ENCODE measurements at places on chromosomes 1 and 21.

DNA sequence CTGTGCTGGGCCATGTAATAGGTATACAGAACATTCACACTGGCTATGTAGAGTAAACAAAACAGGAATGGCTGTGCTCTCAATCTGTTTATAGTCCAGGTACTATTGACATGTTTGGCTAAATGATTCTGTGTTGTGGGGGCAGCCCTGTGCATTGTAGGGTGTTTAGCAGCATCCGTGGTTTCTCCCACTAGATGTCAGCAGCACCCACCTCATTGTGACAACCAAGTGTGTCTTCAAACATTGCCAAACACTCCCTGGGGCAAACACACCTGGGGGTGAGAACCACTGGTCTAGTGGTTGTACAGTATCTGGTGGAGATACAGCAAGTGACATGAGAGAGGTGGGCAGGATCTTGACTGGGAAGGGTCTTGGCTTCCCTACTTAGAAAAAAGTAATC is 80.4 kb upstream of the SPATA6 start:
- DNase-seq: peak; percentile 10

DNA sequence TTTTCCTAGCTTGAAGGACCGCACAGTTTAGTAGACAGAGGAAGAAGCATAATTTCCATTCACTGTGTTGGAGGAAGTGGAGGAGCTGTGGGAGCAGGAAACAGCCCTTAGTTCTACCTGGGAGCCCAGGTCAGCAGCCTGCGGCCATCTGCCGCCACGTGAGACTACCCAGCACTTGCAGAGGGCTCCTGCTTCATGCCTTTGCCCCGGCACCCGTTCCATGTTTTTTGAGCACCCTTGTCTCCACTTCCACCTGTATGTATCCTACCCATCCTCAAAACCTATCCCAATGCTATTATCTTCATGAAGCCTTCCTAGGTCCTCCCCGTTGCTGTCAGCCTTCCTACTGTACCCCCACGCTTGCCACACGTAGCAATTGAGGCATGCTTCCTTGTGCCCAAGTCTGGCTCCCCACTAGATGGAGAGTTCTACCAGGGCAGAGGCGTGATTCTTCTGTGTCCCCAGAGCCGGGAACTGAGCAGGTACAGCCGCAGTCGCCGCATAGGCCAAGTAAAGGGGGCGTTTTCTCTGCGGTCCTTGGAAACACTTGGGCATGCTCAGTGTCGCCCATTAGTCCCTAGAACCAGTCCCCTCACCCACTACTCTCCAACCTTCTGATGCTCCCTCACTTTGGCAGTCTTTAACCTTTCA is 1.9 kb downstream of the SLC6A9 start:
- DNase-seq: no peak

DNA sequence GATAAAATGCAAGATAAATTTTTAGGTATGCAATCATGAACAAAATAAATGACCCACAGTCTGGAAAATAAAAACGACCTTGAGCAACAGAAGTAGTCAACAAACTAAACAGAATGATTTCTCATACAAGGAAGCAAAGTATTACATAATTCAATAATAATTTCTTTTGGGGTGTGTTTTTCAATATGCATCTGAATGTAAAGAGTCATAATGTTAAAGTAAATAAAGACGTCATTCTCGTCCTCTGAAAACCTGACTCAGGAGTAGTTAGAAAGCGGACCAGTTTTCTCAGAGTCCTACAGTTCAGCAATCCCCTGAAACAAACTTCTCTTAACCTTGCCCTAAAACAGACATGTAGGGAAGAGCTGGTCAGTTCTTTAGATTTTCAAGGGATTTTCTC is 18.6 kb downstream of the CDC42BPA start:
- no peak for DNase-seq

DNA sequence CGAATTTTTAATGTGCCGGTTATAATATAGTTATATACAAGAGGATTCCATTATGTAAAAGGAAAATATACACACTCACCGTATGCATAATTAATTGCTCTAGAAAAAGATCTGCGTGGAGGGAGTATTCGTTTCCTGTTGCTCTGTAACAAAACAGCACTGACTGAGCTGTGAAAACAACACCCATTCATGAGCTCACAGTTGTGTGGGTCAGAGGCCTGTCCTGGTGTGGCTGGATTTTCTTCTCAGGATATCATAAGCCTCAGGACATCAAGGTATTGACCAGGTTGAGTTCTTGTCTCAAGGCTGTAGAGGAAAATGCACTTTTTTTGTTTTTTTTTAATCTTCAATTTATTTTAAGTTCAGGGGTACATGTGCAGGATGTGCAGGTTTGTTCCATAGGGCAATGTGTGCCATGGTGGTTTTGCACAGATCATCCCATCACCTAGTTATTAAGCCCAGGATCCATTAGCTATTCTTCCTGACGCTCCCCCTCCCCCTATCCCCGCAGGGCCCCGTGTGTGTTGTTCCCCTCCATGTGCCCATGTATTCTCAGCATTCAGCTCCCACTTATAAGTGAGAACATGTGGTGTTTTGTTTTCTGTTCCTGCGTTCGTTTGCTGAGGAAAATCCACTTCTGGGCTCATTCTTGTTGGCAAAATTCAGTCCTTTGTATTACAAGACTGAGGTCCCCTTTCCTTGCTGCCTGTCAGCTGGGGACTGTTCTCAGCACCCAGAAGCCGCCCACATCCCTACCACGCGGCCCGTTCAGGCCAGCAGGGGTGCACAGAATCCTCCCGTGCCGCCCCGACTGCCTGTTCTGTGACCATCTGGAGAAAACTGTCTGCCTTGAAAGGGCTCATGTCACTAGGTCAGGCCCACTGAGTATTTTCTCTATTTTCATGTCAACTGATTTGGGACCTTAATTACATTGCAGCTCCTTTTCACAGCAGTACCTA is 87.4 kb upstream of the ERRFI1 start:
- peak; percentile 54 for DNase-seq

- no peak for DNase-seq
Observed at GRCh38 chr1:64895500-64895899, 70.8 kb downstream of the JAK1 start.

DNA sequence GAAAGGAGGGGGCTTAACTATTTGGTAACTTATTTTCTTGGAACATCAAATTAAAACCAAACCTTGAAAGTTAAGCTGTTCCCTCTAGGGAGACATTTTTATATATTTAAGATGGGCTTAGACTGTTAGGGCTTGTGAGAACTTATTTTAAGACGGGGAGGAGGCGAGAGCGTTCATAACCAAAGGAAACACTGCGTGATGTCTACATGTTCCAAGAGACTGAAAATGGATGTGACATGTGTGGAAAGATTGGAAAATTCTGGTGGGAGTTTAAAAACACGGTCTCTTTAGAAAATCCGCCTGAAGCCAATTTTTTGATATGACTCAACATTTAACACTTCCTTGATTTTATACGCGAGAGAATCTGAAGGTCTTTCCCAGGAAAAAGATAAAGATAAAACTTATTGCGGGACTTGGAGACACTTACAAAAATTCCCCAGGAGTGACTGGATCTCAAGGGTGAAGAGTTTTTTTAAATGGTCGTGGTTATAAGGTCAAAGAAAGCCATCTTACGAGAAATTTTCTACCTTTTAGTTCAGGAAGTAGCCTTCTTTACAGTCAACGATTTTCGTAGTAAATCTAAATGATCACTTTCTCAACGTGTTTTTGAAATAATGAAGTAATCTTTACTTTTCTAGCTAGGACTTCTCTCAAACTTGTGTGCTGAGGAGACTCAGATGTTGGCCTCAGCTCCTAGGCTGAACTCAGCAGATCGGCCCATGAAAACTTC is 828 bp downstream of the PNRC2 start:
- DNase-seq: no peak

DNA sequence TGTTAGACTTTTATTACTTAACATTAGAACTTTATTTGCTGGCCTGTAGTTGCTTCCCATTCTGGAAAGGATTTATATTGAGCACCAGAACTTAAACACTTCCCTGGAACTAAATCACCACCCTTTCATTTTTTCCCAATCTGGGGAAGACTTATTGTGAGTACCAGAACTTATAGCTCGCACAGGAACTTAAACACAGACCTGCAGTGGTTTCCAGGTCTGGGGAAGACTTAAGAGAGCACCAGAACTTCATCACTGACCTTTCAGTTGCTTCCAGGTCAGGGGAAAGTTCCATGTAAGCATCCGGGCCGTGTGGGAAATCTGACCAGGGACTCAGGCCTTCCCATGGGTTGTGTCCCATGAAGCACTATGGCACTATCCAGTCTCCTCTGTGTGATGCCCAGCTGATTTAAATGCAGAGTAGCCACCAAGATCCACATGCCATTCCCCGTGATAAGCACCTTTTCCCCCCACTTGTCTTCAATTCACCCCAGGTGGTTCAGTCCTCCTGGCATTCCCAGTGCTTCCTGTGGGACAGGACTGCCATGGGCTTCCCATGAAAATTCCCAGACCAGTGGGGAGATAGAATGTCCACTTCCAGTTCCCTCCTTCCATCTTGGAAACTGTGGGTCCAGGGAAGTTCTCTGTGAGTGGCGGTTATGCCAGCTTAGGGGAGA is 48.9 kb downstream of the C4BPA start:
- DNase-seq: no peak

GRCh38 chr1:19193004-19193403 is 17.1 kb downstream of the UBR4 start:
- no peak for DNase-seq

- DNase-seq: peak; percentile 84
Observed at GRCh38 chr1:97277891-97278654, 556.5 kb downstream of the PTBP2 start.

- DNase-seq: no peak
Observed at GRCh38 chr1:223710179-223711133, 1.9 kb upstream of the CAPN2 start.

GRCh38 chr1:215992620-215993019 is 425.5 kb downstream of the KCTD3 start:
- no peak for DNase-seq

DNA sequence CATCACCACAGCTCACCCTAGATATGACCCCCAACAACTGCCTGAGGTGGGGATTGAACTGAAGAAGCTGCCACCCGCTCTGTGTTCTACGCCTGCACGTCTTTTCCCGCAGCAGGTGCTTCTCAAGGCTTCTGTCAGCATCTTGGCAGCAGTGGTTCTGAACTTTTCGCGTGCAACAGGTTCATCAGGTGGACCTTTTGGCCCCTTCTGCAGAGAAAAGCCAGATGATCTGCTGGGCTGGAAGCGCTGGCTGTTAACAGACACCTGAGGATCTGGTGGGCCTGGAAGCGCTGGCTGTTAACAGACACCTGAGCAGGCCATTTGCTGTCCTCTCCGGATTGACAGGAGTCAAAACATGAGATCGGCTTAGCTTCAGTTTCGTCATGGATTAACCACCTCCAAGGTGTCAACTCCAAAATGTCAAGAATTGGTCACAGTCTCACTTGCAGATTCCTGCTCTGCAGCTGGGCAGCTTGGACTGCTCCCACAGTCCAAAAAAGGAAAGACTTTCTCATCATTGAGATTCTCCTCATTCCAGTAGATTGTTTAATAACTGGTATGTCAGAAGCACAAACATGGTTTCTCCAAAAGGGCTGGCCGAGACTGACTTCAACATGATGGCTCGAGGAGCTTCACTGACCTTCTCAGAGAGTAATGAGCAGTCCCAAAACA is 4.7 kb downstream of the C1orf174 start:
- DNase-seq: peak; percentile 24

GRCh38 chr1:50047916-50048694 is 24.4 kb upstream of the AGBL4 start:
- no peak for DNase-seq

GRCh38 chr21:32772281-32773047 is 909 bp upstream of the PAXBP1 start:
- peak; percentile 36 for DNase-seq

DNA sequence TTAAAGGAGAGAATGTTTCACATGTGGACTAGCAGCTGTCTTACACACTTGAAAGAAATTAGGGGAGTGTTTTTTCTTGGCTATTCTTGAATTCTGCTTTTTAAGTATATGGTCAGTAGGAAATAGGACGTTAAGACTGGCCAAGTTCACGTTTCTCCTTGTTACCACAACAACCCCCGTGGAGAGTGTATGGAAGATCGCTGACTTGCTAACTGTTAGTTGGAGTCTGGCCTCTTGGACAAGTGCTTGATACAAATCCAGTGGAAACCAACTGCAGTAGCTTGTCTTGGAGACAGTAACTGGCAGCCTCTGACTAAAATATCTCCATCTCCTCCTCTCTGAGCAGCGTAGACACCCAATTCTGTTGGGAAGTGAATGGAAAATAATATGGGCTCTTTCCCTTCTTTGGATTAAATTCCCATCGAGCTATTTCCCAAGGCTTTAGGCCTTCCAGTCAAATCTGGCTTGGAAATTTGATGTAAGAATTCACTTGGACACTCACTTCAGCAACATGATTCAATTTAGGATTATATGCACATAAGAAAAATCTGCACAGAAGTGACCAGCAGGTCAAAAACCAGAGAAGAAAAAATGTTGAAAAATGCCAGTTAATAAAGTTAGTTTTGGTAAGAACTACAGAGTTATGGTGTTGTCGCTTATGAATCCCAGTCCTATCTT is 3.6 kb upstream of the NFIA start:
- DNase-seq: no peak

- peak; percentile 69 for DNase-seq
Observed at GRCh38 chr1:152182944-152183361, 23.9 kb upstream of the RPTN start.

GRCh38 chr1:2890221-2890850 is 88.8 kb upstream of the TTC34 start:
- no peak for DNase-seq

- no peak for DNase-seq
Observed at GRCh38 chr1:92851729-92852128, 19.9 kb downstream of the RPL5 start.

- DNase-seq: no peak
Observed at GRCh38 chr1:188371295-188371806, 1542.6 kb downstream of the PLA2G4A start.

- no peak for DNase-seq
Observed at GRCh38 chr21:28159396-28159795, 833.3 kb downstream of the LTN1 start.

- DNase-seq: peak; percentile 1
Observed at GRCh38 chr1:38210021-38210894, 163.7 kb upstream of the POU3F1 start.

DNA sequence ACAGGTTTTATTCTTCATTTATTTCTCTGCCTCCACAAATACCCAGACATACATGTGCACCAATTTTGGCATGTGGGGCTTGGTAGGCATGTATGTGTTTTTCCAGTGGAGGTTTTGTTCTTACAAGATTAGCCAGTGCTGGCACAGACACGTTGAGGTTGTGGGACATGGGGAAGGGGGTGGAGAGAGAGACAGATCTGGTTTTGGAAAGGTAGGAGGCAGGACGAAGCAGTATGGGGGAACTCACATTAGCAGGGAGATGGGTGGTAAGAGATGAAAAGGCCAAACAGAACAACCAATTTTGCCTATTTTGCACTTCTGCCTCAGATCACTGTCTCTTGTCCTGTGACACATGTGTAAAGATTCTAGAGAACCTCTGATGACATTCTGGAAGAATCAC is 166.1 kb upstream of the HMGB4 start:
- DNase-seq: no peak

All from foreskin fibroblast (primary cell).